ENCODE measurements at places on chromosomes 7 and 10. TPM values are rescaled to one million over a fixed set of nuclear protein-coding genes. Genes with fewer than 3 reads are reported as not detected.
A peak's percentile ranks its signal among the peaks of the same experiment; 100 is the strongest.

LRRC17 gene
- total RNA-seq, result 2.1 TPM

DNA sequence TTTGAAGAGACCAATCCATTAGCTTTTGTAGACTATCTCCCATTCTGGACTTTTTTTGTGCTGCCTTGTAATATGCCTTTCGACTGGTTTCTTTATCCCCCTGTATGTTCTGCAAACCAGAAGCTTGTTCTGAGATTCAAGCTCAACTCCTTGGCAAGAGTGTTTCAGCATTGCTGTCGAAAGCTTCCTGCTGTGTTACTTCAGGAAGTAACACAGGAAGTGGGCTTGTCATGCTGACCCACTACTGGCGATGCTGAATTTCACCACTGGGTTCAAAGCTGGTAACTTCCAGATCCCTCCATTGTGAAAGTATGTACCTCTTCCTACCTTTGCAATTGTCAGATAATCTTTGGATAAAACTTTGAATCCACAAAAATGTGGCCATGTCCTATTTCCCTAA lies 57.9 kb upstream of the INSYN2A start:
- no peak for DNase-seq
- H3K27me3 ChIP-seq, result no peaks in the 10 kb centered on the region
- H3K4me3 ChIP-seq, result no peak overlapping the region
- H3K36me3 ChIP-seq, result peaks cover 7% of the 10 kb centered on the region
- H3K27ac ChIP-seq, result no peak overlapping the region

LRIT1 gene
- total RNA-seq, result not detected

- H3K27me3 ChIP-seq, result no peaks in the 10 kb centered on the region
- H3K36me3 ChIP-seq, result no peaks in the 10 kb centered on the region
- H3K27ac ChIP-seq, result no peak overlapping the region
- no peak overlapping the region for H3K4me3 ChIP-seq
- H3K4me1 ChIP-seq, result no peaks in the 10 kb centered on the region
Observed at GRCh38 chr10:120490288-120490687, 33.3 kb downstream of the PLPP4 start.

- H3K4me1 ChIP-seq, result no peaks in the 10 kb centered on the region
- no peak overlapping the region for H3K27ac ChIP-seq
- no peak overlapping the region for H3K4me3 ChIP-seq
Observed at GRCh38 chr7:47197486-47197885, 384.4 kb downstream of the TNS3 start.

DNA sequence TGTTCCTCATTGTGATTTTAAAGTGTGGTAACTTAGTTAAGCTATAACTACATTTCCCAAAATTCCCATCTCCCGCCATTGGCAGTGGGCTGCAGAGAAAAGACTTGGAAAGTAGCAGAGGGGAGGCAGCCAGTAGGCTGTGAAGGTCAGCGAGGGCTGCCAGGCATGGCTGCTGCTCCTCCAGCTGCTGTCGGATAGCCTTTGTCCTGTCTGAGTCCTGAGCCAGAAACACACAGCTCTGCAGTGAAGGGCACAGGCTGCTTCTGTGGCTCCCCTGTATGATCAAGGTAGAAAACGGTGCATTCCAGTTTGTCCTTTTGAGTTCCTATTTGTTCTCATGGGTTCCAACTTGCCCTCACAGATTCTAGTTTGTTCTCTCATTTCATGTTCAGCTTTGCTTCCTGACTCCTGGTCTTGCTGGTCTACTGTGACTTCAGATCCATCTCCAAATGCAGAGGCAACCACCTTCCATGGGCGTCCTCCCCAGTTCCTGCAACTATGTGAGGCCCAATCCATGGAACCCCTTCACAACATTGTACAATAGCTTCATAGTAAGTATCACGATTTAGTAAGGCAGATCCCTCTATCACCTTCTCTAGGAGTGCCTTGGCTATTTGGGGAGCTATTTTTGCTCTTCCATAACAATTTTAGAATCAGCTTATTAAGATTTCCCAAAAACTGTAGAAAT lies 31.7 kb downstream of the SYPL1 start:
- no peak overlapping the region for H3K4me3 ChIP-seq
- H3K27me3 ChIP-seq, result no peaks in the 10 kb centered on the region
- DNase-seq, result no peak

GRCh38 chr10:91311601-91312381 lies 91.3 kb downstream of the PCGF5 start:
- H3K4me1 ChIP-seq, result no peaks in the 10 kb centered on the region
- H3K27me3 ChIP-seq, result no peaks in the 10 kb centered on the region

DNA sequence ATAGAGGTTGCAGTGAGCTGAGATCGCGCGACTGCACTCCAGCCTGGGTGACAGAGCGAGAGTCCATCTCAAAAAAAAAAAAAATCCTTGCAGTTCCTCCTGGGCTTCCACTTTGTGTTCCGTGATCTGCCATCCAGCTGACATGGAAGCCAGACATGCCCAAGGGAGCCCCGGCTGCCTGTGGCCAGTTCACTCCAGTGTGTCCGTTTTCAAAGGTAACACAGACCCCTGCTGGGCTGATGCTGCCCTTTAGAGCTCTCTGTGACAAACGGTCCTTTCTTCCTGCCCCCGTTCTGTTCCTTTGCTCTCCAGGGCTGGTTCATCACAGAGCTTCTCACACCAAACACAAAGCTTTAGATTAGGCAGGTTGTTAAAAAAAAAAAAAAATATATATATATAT lies 130.8 kb downstream of the CUL2 start:
- no peaks in the 10 kb centered on the region for H3K4me1 ChIP-seq
- H3K27ac ChIP-seq, result no peak overlapping the region
- H3K27me3 ChIP-seq, result no peaks in the 10 kb centered on the region
- H3K36me3 ChIP-seq, result no peaks in the 10 kb centered on the region
- DNase-seq, result no peak

DNA sequence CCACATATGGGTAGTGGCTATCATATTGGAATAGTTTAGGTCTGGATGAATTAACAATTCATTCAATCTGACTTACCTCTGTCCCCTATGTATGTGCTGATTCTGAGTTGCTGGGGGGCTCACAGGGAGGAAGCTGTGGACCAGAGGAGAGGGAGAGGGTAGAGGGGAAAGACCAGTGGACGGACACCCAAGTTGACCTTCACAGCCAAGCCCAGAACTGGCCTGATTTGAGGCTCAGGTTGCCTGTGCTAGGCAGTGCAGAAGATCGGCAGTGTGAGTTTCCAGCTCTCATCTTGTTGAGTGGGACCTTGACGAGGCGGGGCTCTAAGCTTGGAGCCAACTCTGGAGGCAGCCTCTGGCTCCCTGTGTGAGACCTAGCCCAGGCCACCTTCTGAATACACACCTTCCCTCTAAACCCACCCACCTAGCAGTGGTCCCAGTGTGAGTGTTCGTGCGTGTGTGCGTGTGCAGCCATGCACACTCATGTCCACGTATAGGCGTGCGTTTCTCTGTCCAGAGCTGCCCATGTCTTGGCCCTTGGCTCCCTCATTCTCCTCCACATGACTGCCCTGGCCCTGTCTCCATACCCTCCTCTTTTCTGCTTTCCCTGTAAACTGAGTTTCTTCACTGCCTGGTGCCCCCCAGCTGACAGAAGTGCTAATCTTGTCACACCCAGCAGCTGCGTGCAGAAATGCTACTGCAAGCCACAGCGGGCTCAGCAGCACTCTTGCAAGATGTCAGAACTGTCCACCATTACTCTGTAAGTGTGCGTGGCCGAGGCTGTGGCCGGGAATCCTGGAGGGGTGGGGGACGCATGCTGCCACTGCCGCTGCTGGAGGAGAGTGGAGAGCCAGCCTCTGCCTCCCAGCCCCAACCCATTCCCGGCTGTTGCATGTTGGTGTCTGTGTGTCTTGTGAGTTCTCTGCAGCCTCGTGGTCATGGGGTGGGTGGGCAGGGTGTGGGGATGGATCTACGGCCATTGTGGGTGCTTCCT lies 47.6 kb downstream of the ADCYAP1R1 start:
- no peaks in the 10 kb centered on the region for H3K36me3 ChIP-seq
- no peak overlapping the region for H3K4me3 ChIP-seq
- no peaks in the 10 kb centered on the region for H3K4me1 ChIP-seq
- no peaks in the 10 kb centered on the region for H3K27me3 ChIP-seq

RBP3 gene
- total RNA-seq, result not detected

DNA sequence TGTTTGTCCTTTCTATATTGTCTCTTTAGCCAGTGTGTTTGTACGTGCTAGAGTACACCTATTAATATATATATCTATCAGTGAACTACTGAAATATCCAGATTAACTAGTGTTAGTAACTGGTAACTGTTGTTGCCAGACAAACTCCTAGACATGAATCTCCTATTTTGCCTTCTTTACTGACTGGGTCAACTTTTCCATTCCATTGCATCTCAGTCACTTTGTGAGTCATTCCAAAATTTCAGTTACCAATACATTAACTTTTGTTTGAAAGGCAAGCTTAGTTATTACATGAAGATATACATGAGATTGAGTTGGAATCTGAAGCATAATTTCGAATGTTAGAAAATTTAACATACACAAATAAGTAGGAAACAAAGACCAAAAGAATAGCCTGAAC lies 51.4 kb downstream of the BTAF1 start:
- no peak for DNase-seq
- no peaks in the 10 kb centered on the region for H3K27me3 ChIP-seq
- H3K36me3 ChIP-seq, result peaks cover 18% of the 10 kb centered on the region

MYOF gene
- total RNA-seq, result 2.7 TPM

DNA sequence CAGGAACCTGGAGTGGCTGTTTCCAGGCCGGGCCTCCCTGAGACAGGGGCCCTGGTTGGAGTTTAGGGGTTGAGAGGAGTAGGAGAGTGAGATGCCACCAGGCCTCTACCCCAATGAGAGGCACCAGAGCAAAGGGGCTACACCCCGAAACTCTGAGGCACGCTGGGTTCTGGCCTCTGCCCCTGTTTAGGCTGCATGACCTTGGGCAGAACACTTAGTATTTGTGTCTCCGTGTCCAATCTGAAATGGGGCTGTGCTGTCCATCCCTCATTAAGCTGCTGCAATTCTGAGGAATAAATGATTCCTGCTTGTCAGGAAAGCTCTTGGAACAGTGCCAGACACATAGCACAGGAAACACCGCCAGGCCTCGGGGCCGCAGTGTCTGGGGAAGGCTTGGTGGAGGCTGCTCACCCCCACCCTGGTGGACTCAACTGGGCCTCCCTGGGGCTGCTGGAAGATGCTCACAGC lies 40.5 kb upstream of the SAMD8 start:
- H3K36me3 ChIP-seq, result no peaks in the 10 kb centered on the region
- peaks cover 2% of the 10 kb centered on the region for H3K4me1 ChIP-seq
- H3K27ac ChIP-seq, result no peak overlapping the region
- H3K27me3 ChIP-seq, result no peaks in the 10 kb centered on the region

GRCh38 chr7:46054915-46055314 lies 133.8 kb upstream of the IGFBP3 start:
- no peak overlapping the region for H3K4me3 ChIP-seq
- H3K27ac ChIP-seq, result no peak overlapping the region
- DNase-seq, result no peak
- no peaks in the 10 kb centered on the region for H3K27me3 ChIP-seq
- H3K36me3 ChIP-seq, result no peaks in the 10 kb centered on the region
- H3K4me1 ChIP-seq, result no peaks in the 10 kb centered on the region

- H3K36me3 ChIP-seq, result no peaks in the 10 kb centered on the region
- peaks cover 4% of the 10 kb centered on the region for H3K4me1 ChIP-seq
- no peak for DNase-seq
Observed at GRCh38 chr7:14236834-14237233, 247.4 kb upstream of the ETV1 start.

ANKRD7 gene
- total RNA-seq, result not detected

- peaks cover 38% of the 10 kb centered on the region for H3K36me3 ChIP-seq
- DNase-seq, result no peak
- H3K4me3 ChIP-seq, result peak overlapping the region; percentile 27
- H3K27ac ChIP-seq, result no peak overlapping the region
- H3K27me3 ChIP-seq, result peaks cover 46% of the 10 kb centered on the region
- H3K4me1 ChIP-seq, result no peaks in the 10 kb centered on the region
Observed at GRCh38 chr10:93076871-93077270, 3.2 kb downstream of the CYP26A1 start.

CNTNAP2 gene
- 64.5 TPM for total RNA-seq

RSPH10B2 gene
- total RNA-seq, result 0.39 TPM

DNA sequence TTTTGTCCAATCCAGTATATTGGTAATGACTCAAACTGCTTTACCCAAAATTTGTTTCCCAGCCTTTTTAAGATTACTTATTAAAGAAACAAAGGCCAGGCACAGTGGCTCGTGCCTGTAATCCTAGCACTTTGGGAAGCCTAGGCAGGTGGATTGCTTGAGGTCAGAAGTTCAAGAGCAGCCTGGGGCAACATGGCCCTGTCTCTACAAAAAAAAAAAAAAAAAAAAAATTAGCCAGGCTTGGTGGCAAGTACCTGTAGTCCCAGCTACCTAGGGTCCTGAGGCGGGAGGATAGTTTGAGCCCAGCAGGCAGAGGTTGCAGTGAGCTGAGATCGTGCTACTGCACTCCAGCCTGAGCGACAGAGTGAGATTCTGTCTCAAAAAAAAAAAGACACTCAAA lies 7.0 kb upstream of the ARHGAP12 start:
- H3K4me3 ChIP-seq, result no peak overlapping the region
- H3K36me3 ChIP-seq, result no peaks in the 10 kb centered on the region
- H3K27ac ChIP-seq, result no peak overlapping the region
- no peak for DNase-seq
- no peaks in the 10 kb centered on the region for H3K27me3 ChIP-seq
- H3K4me1 ChIP-seq, result peaks cover 4% of the 10 kb centered on the region

WNT8B gene
- total RNA-seq, result not detected

GRCh38 chr7:20597339-20597738 lies 18.1 kb upstream of the ABCB5 start:
- no peaks in the 10 kb centered on the region for H3K4me1 ChIP-seq
- H3K36me3 ChIP-seq, result no peaks in the 10 kb centered on the region
- no peak overlapping the region for H3K4me3 ChIP-seq
- no peak overlapping the region for H3K27ac ChIP-seq
- DNase-seq, result no peak

DNA sequence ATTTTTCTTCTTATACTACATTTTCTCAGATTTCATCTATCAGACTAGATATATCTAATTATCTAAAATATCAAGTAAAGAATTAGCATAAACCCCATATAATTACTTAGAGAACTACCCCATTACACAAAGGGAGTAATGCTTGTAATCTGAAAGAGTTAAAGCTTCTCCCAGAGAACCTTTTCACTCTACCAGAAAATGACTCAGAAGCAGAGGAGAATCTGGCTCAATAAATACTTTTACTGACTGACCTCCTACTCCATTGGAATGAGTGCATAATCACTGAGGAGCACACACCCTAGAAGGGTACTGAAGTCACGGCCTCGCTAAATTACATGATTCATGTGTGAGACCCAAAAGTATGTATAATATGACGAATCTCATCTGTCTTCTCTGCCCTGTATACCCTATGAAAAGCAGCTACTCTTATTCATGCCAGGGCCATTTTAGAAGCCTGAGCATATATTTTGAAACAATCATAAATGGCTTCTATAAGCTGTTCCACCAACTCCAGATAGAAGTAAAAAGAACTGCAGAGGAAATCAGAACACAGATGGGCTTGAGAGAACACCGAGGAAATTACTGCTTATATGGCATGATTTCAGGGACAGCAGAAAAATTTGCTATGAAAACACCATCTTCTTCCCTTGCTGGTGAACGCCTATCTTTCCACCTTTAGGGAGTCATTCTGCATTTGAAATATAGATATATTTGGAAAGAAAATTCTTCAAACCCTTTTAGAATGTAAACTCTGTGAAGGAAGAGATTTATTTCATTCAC lies 32.7 kb downstream of the DNMBP start:
- H3K4me1 ChIP-seq, result no peaks in the 10 kb centered on the region
- no peaks in the 10 kb centered on the region for H3K27me3 ChIP-seq
- DNase-seq, result no peak
- H3K27ac ChIP-seq, result no peak overlapping the region

GNGT1 gene
- 0.44 TPM for total RNA-seq

- no peak overlapping the region for H3K27ac ChIP-seq
- H3K4me3 ChIP-seq, result no peak overlapping the region
- no peaks in the 10 kb centered on the region for H3K27me3 ChIP-seq
- no peak for DNase-seq
- no peaks in the 10 kb centered on the region for H3K4me1 ChIP-seq
Observed at GRCh38 chr7:142494021-142494420, 236.2 kb upstream of the PRSS58 start.

FBXO24 gene
- total RNA-seq, result 0.85 TPM

All from H9 (cell line).